DMS153 (cell line): ENCODE measurements at places on chromosomes 4 and X.

- no peak for DNase-seq
Measured at GRCh38 chr4:116223040-116223732, 862.2 kb downstream of the TRAM1L1 start.

- no peak for DNase-seq
Measured at GRCh38 chrX:8191022-8191421, 20.0 kb upstream of the VCX2 start.

DNA sequence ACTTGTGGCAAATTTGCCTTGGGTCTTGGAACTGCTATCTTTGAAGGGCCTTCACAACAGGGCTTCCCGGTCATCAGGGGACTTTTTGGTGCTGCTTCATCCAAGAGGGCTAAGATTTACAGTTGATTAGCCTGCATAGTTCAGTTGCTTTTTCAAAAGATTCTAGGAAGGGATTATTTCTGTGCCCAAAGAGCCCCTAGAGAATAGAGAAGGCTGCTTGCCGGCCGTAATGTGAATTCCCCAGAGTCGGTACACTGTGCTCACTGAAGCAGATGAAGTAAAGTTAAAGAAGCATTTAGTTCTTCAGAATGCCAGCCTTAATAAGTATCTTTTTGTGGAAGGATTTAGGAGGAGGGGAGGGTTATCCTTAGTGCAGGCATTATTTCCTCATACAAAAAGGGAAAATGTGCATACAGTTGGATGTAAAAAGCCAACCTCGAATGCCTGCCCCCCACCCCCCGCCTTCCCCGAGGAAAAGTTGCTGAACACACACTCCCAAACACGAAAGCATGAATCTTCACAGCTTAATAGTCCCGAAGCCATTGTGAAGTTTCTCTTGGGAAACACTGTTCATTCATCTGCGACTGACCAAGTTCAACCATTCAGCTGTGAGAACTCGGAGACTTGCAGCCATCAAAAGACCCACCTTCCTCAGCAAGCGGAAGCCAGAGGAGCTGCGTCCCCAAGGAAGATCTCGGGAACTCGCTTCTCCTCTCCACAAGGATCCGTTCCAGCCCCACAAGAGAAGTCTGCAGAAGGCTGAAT is 47.6 kb downstream of the ANOS1 start:
- DNase-seq, result no peak

DNA sequence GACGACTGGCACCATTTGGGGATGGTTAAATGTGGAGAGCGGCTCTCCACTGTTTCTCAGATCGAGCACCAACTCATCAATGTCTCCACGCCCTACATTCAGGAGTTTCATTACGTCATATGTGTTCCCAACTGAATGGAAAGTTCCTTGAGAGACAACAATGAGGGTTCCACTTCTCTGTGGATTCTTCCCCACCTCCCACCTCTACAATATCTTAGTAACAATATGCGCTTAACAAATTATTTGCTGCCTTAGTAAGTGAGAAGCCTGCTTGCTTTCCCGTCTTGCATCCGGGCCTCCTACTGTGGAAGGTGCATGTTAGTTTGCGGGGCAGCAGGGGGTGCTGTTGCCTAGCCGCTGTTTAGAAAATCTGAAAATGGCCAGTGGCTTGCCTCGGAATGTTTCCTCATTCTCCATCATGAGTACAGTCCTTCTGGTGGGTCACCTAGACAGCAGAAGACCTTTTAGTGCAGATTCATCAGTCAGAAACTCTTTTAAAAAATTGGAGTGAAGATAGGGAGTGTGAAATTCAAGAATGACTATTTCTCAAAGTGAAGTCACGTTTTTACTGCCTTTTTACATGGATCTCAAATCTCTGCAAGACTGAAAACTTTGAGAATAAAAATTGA is 55.7 kb downstream of the PHOX2B start:
- no peak for DNase-seq

- DNase-seq, result peak; percentile 22
Measured at GRCh38 chrX:12984603-12985319, 9.9 kb downstream of the TMSB4X start.

- DNase-seq, result no peak
Measured at GRCh38 chr4:159937595-159937994, 834.7 kb downstream of the RAPGEF2 start.

GRCh38 chr4:182478475-182478874 is 235.3 kb downstream of the TENM3 start:
- peak; percentile 40 for DNase-seq

- DNase-seq, result no peak
Measured at GRCh38 chr4:7423391-7423790, 11.3 kb downstream of the PSAPL1 start.

DNA sequence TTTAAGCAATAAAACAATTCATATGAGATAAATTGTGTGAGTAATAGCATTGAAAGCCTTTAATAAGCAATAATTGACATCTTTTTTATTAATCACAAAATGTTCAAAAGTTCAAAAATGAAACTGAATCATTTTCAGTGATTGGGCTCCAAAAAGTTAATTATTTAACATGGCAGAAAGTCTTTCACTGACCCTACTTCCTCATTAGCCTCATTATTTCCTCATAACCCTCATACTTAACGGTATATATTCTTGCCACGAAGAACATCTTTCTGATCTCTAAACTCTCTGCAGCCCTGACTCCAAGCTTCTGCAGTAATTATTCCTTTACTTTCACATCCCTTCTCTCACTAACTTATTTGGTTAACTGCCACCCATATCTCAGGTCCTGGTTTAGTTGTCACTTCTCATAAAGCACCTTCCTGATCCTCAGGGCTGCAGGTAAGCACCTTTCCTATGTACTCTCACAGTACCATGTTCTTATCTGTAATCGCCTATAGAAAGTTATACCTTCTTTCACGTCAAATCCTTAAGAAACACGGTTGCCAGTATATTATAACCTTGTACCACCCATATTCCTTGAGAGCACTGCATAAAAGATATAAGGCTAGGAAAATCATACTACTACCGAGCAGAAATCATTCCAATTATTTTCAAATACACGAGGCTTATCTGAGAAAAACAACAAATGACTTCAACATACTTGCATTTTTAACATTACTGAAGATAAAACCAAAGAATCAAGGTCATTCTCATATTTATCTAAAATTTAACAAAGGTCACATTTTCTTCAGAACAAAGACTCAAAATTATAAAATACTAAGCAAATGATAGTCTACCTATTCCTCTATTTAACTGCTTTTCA is 72.2 kb downstream of the PPP3CA start:
- DNase-seq, result no peak

DNA sequence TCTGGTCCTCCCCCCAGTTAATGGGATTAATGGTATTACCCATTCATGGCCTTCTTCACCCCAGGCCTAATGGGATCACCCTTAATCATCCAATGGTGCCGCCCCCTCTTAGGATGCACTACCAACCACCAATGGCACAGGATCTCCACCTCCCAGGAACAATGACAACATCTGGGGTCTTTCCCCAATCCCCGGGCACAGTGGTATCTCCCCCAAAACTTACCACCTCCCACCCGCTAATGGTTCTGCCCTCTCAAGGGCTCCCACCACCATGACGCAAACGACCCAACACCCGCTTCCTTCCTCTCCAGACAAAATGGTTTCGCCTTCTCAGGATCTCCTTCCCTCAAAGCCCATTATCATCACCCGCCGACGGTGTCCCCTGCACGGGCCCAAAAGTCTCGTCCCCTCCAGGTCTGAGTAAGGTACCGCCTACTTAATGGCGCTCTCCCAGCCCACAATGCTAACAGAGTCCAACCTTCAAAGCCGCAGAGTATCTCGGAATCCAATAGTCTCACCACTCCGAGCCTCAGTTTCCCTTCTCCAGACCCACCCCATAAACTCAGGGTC is 458 bp downstream of the GRIPAP1 start:
- no peak for DNase-seq

GRCh38 chr4:183561905-183562304 is 57.0 kb downstream of the ING2 start:
- DNase-seq, result no peak

- DNase-seq, result no peak
Measured at GRCh38 chr4:107279733-107280132, 243.6 kb upstream of the DKK2 start.

DNA sequence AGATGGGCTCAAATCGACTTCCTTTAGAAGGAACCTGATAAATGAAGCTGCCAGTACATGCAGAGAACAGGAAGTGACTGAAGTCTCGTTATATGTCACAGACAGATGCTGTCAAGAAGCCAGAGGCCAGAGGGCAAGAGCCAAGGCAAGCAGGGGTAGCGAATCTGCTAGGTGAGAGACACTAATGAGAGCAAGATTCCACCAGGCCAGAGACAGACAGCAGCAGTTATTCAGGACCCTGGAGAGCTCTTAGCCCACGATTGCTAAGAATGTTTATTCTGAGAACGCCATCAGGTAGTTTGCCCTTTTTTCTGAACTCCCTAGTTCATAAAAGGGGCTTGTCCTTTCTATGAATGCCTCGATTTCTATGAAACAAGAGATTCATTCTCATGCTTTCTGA is 73.7 kb downstream of the BEND2 start:
- DNase-seq, result no peak

DNA sequence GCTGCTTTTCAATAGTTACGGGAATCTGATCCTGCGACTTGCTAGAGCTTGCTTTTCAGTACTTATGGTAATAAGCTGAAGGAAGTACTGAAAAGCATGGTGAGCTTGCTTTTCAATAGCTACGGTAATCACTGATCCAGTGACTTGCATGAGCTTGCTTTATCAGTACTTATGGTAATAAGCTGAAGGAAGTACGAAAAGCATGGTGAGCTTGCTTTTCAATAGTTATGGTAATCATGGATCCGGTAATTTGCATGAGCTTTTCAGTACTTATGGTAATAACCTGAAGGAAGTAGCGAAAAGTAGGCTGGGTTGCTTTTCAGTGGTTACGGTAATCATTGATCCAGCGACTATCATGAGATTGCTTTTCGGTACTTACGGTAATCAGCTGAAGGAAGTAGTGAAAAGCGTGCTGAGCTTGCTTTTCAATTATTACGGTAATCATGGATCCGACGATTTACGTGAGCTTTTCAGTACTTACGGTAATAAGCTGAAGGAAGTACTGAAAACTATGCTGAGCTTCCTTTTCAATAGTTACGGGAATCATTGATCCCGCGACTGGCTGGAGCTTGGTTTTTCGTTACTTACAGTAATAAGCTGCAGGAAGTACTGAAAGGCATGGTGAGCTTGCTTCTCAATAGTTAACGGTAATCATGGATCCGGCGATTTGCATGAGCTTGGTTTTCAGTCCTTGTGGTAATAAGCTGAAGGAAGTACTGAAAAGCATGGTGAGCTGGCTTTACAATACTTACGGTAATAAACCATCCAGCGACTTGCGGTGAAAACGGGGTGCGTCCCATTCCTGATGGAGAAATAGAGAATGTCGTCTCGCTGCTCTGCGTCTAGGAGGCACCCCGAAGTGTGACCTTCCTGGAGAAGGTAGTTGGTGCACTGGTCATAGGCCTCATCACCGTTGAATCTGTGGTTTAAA is 6.5 kb downstream of the CRLF2 start:
- no peak for DNase-seq

- no peak for DNase-seq
Measured at GRCh38 chr4:79979785-79980437, 93.1 kb downstream of the ANTXR2 start.

DNA sequence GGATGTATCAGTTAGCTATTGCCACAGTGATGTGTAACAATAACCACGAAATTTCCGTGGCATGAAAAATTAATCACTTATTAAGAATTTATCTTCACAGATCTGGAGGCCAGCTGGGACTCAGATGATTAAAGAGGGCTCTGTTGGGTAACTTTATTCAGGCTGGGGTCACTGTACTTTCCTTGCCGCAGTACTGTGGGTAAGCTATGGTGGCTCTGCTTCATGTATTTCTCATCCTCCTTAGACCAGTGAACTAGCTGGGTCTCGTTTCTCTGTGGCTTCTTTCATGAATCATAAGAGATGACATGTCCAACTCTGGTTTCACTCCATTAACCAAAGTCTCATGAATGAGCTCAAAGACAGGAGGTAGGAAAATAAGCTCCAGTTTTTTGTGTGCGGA is 13.5 kb downstream of the TEX13B start:
- no peak for DNase-seq

- no peak for DNase-seq
Measured at GRCh38 chrX:63664083-63664482, 120.9 kb downstream of the ARHGEF9 start.

GRCh38 chrX:130167040-130167439 is 1.4 kb upstream of the AIFM1 start:
- no peak for DNase-seq

DNA sequence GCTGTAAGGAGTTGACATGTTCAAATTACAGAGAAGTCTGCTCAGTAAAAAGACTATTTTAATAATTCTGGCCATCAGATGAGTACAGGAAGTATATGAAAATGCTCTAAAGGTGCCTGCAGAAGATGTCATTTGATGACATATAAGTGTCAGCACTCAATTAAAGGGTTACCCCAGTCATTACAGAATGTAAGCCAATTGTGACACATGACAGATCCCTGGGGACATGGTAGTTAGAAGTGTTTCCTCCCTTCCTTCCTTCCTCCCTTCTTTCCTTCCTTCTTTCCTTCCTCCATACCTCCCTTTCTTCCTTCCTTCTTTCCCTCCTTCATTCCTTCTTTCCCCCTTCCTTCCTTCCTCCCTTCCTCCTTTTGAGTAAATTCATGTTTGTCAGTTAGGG is 453.0 kb downstream of the RAPGEF2 start:
- no peak for DNase-seq

GRCh38 chr4:10611673-10612072 is 72.9 kb downstream of the CLNK start:
- no peak for DNase-seq

GRCh38 chr4:153533387-153533786 is 67.2 kb downstream of the TMEM131L start:
- no peak for DNase-seq

GRCh38 chr4:28225050-28225449 is 1364.4 kb downstream of the STIM2 start:
- DNase-seq, result no peak

DNA sequence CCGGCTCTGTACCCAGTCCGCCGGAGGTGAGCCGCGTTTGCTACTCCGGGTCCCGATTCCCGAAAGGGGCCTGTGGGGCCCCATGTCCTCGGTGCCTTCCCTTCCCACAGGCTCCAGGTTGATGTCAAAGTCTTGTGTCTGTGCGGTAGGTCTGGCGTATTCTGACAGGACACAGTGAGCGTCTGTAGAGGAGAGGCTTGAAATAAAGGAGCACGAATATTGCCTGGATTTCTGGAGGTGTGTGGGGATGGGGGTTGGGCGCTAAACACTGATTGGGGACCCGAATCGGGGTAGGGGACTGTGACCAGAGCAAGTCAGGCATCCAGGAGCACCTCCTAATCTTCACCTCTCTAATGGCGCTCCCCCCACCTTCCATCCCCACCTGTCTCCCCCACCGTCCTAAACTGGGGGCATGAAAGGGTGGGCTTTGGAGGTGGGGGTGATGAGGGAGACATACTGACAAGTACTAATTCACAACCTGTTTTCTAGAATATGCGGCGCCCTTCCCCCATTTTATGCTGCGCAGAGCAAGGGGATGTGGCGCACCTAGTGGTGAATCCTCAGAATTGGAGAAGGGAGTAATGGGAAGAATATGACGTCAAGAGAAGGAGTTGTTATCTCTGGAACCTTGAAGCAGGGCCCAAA is 855 bp downstream of the GPRASP2 start:
- DNase-seq, result peak; percentile 10
